Suppressor macrophage treated with lipopolysaccharide for 1 hour (primary cell): ENCODE measurements at places on chromosomes 11 and 22.

- DNase-seq: peak; percentile 51
Observed at GRCh38 chr11:120985718-120986569, 38.0 kb upstream of the TBCEL start.

GRCh38 chr11:1871531-1871930 lies 18.6 kb downstream of the LSP1 start:
- no peak for DNase-seq

DNA sequence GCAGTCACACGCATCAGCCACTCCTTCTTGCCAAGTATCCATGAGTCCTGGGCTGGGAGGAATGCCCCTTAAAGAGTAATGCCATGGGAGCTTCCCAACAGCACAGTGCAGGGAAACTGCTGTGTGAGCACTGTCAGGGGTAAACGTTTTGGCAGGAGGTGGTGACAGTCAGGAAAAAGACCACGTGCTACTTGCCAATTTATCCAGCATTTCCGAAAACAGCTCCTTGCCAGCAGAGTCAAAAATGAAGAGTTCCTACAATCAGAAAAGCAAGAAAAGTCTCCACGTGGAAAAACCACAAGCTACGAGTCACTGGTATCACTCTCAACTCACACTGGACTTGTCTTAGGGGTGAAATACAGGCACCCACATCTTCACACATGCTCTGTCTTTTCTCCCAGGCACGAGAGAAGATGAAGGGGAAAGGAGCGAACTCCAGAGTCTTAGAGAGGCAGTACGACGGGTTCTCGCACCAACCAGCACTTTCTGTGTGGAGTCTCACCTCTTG lies 9.9 kb downstream of the IFT27 start:
- DNase-seq: peak; percentile 12

DNA sequence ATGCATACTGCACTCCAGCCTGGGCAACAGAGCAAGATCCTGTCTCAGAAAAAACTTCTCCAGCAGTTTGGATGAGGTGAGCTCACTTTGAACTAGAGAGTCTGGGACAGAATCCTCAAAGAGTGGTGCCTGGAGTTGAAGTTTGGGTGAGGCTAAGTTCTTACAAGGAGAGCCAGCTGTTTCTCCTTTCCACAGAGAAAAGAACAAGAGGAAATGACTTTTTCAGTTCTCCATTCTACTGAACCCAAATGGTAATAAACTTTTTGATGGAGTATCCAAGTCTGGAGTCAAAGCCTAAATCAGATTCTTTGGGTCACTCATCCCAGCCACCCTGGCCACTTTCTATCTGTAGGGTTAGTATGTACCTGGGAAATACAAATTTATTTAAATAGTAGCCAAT lies 102.7 kb downstream of the TRAF6 start:
- DNase-seq: peak; percentile 51

GRCh38 chr11:64742889-64743590 lies 902 bp downstream of the RASGRP2 start:
- peak; percentile 75 for DNase-seq

DNA sequence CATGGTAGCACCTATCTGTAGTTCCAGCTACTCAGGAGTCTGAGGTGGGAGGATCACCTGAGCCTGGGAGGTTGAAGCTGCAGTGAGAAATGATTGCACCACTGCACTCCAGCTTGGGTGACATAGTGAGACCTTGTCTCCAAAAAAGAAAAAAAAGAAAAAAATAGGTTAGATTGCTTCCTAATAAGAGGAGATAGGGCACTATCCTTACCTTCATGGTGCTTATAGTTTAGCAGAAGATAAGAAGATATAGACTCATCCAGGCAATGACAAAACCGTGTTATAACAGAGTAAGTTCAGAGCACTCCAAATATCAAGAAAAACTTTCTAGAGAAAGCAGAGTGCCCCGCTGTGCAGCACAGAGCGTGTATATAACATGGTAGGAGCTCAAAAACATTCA lies 42.1 kb downstream of the RRP8 start:
- no peak for DNase-seq

DNA sequence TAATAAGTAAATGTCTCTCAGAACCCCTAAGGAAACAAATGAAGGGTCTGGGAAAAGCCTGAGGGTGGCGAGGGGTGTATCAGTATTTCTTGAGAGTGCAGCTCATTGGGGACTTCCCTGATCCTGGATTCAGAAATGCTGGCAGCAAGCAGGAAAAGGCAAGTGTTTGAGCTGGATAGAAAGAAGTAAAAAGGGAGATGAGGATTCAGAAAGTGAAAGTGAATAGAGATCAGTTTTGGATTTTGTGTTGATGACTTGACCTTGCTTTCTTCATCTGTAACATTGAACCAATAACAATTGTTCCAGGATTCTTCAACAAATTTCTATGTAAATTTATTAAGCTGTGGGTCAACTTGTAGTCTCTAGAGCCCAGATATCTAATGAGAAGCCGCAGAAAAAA lies 66.9 kb upstream of the CTSC start:
- peak; percentile 37 for DNase-seq

DNA sequence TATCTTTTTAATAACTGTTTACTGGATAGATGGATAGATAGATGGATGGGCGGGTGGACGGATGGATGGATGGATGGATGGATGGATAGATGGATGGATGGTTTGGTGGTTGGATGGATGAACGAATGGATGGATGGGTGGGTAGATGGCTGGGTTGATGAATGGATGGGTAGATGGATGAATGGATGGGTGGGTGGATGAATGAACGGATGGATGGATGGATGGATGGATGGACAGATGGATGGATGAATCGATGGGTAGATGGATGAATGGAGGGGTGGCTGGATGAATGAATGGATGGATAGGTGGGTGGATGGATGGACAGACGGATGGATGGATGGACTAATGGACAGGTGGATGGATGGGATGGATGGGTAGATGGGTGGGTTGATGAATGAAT lies 13.8 kb upstream of the SLC22A12 start:
- no peak for DNase-seq

- DNase-seq: peak; percentile 79
Observed at GRCh38 chr22:22508274-22509176, at the start of gene ZNF280B. ZNF280B (minus strand) TSS chr22:22508742; CDS start chr22:22489398, 19,344 bp downstream.
